ENCODE measurements at places on chromosomes 13 and 19.
A peak's percentile ranks its signal among the peaks of the same experiment; 100 is the strongest.

DNA sequence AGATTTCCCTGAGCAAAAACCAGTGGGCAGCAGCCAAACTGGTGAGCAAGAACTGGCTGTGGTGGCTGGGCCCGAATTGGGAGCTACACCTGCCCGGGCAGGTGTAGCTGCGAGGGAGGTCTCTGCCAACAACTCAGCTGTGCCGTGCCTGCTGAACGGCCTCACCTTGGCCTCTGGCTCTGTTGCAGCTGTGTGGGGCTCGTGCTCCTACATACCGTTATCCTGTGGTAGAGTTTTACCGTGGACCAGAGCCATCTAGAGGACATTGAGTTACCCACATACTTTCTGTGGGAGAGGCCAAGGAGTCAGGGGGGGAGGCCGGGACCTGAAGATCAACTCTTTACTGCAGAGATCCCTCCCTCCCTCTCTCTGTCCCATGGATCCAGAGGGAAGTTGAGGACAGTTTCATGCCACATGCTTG lies 113.2 kb downstream of the TM9SF2 start:
- DNase-seq, result no peak

GRCh38 chr19:35291259-35291658 lies 702 bp upstream of the MAG start:
- DNase-seq, result no peak

DNA sequence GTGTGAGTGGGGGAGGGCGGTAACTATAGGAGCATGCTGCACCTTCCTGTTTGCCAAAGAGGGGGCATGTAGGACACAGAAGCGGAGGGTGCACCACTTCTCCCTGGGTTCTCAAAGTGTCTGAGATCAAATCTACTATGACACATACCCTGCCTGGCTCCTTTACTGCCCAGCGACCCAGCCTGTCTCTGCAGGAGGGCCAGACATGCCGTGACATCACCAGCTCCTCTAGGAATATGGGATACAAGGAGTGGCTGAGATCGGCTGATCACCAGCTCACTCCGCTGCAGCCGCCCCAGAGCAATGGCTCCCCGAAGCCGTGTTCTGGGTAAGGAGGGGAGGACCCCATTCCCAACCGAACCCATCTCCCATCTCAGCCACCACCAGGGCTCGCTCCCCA lies 16.4 kb upstream of the IGFL1 start:
- DNase-seq, result no peak

- no peak for DNase-seq
Observed at GRCh38 chr13:98752467-98753290, at the start of gene SLC15A1. SLC15A1 (minus strand) TSS chr13:98752672; CDS start chr13:98752598, 74 bp downstream.

- no peak for DNase-seq
Observed at GRCh38 chr13:111202745-111203144, 87.6 kb downstream of the ARHGEF7 start.

- no peak for DNase-seq
Observed at GRCh38 chr19:7217861-7218260, 76.4 kb downstream of the INSR start.

DNA sequence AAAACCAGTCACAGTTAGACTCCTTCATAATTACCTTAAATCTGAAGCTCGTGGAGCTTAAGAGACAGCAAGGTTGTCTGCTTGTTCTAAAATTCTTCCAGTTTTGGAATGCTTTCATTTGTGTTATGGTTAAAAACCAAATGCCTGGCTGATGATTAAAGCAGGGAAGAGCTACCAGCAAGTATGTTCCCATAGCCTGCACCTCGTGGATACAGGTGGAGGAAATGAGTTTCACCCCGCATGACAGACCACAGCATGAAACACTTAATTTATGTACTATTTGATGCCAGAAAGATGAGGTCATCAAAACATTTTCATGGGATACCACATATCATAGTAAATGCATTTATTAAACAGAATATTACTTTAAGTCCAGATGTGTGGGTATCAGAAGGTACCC lies 416 bp upstream of the DOCK9 start:
- DNase-seq, result no peak

DNA sequence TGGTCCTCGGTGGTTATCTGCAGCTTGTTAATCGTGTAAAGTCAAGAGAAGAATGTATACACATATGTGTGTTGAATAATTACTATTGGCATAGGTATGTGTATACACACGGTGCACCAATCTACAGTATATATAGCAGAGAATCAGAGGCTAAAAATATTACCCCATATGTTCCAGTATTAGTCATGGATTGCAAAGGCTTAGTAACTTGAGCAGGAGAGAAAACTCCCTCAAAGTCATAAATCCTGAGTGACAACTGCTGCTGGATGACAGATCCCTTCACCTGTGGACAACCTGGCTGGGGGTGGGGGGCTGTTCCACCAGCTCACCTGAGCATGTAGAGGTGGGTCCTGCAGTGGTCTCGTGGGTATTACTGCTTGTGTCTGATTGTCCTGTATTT lies 185.0 kb downstream of the ZNF536 start:
- DNase-seq, result no peak

GRCh38 chr13:72444999-72445398 lies 282.4 kb downstream of the MZT1 start:
- DNase-seq, result no peak

DNA sequence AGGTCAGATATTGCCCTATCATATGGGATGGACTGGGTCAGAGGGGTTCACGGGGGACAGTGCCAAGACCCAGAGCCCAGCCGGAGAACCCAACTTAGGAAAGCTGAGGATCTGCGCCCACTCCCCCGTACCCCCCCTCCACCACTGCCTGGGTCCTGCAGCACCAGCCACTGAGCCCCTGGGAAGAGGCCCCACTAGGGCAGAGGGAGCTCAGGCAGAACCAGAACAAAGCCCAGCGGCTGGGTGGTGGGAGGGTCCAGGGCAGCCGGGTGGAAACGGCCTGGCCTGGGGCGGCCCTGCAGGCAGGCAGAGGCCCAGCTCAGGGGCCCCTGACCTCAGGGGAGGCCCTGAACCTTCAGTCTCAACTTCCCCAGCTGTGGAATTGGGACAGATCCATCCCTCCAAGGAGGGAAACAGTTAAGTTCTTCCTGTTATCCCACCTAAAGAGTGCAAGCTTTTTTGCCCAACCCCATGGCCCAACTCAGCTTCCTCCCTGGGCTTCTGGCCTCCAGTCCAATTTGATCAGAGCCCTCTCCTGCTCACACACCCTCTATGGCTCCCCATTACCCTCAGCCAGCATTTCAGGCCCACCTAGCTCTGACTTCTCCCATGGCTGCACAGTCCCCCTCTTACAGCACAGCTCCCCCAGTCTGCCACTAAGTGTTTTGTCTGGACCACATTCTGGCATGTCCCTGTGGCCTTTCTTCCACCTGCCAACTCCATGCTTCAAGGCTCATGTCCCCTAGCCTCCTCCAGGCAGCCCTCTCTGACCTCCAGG lies 3.1 kb downstream of the NR2F6 start:
- DNase-seq, result no peak

- DNase-seq, result peak; percentile 42
Observed at GRCh38 chr19:45477713-45478453, 10.1 kb downstream of the FOSB start.

GRCh38 chr19:18205200-18205892 lies 1.5 kb upstream of the RAB3A start:
- peak; percentile 66 for DNase-seq

- no peak for DNase-seq
Observed at GRCh38 chr19:49845414-49845813, 5.5 kb upstream of the PTOV1 start.

DNA sequence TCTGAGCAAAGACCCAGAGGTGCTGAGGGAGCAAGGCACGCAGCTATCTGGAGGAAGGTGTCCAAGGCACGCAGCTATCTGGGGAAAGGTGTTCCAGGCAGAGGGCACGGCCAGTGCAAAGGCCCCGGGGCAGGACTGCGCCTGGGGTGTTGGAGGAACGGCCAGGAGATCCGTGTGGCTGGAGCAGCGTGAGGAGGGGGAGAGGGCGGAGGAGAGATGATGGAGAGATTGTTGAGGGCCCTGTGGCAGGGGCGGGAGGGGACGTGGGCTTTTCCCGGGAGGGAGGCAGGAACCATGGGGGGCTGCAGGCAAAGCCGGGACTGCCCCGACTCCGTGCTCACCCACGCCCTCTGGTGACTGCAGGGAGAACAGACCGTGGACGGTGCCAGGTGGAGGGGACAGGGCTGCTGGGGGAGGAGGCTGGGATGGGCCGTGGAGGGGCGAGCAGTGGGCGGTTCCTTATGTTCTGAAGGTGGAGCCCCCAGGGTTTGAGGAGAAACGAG lies 13.3 kb upstream of the MISP start:
- peak; percentile 70 for DNase-seq

DNA sequence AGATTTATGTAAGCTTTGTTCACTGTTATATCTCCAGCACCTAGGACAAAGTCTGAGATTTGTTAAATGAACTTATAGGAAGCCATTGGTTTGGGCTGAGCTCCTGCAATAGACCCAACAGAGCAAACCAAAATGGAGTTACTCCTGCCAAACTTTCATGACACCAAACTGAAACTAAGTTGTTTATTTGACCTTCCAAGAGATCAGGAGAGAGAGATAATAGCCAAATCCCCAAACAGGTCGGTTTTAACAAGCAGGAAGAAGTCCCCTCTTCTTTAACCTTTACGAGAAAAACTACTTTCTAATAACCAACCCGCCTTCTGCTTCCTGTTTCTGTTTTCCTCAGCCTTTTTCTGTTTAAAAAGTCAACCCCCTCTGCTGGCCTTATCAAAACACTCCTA lies 54.9 kb upstream of the ATP12A start:
- no peak for DNase-seq

- no peak for DNase-seq
Observed at GRCh38 chr13:28012383-28012782, 23.9 kb upstream of the URAD start.

- no peak for DNase-seq
Observed at GRCh38 chr13:73754727-73755292, 379.4 kb downstream of the KLF12 start.

GRCh38 chr13:87302931-87303330 lies 368.2 kb upstream of the SLITRK5 start:
- no peak for DNase-seq

DNA sequence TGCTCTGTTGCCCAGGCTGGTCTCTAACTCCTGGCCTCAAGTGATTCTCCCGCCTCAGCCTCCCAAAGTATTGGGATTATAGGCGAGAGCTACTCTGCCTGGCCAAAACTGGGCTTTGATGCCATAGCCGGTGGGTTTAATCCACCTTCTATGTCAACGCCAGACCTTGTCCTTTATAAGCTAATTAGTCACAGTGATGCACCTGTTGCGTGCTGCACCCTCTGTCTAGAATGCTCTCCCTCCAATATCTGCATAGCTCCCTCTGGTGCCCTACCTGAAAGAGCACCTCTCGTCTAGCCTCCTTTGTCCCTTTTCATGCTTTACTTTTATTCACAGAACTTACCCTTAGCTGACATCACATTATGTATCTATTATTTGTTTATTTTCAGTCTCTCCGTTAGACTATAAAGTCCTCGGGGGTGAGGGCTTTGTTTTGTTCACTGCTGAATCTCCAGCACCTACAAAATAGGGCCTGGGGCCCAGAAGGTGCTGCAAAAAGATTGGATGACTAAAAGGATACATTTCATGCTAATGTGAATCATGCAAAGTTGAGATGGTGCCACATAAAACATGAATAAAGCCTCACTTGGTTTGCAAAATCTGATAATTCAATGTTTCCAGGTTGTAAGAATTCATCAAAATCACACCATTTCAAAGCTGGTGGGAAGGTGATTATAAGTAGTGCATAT lies 148.1 kb downstream of the USP12 start:
- DNase-seq, result no peak

- DNase-seq, result no peak
Observed at GRCh38 chr13:33265607-33266006, 19.9 kb downstream of the STARD13 start.

DNA sequence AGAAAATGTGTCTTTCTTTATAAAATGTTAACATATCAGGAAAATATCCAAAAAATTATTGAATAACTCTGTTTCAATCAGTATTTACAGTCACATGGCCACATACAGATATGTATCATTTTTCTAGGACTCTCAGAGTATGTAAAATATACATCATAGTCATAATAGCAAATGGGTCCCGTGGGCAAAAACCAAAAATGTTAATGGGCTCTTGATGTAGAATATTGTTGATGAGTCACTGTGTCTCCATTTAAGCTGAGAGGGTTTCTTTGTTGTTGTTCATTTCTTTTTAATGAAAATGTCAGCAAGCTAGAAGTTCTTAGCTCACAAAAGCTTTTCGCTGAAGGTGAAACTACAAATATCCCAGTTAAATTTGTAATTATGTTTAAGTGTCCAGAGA lies 1713.1 kb upstream of the PCDH20 start:
- DNase-seq, result no peak

- DNase-seq, result no peak
Observed at GRCh38 chr13:21066946-21067345, 5.6 kb upstream of the LATS2 start.

- no peak for DNase-seq
Observed at GRCh38 chr19:7987114-7987768, 18.2 kb downstream of the ELAVL1 start.

- DNase-seq, result no peak
Observed at GRCh38 chr13:43299374-43299773, 276.0 kb downstream of the DNAJC15 start.

DNA sequence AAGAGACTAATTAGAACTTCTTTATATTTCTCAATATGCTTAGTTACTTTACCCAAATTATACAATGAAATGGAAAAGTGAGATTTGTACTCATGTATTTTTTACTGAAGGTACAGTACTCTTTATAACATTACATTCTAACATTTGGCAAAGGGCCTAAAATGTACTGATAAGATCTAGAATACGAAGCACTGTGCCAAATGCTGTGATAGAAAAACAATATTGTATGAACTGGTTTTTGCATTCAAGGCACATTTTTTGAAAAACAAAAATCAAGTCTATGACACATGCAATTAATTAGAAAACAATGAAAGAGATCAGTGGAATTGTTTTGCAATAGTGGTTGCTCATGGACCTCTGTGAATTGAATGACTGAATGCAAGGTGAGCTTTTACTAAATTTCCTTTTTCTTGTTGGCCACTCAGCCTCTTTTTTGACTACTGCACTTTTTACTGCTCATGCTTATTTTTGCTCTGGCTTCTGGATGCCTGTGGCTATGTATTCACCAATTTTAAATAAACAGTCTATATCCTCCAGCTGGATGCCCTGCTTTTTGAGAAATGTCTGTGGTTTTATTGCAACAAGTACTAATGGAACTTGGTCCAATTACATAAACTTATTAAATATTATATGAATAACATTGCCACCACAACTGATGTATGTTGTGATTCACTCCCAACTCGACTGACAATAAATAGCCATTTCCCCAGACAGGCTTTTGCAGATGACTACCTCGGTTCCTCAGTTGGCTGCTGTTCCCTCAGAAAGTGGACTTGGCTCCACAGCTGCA lies 41.4 kb upstream of the OBI1 start:
- DNase-seq, result no peak
